Mucosa of descending colon (tissue), 3 donors: ENCODE measurements at places on chromosomes 6 and 20. TPM values are rescaled to one million over a fixed set of nuclear protein-coding genes. Genes with fewer than 3 reads are reported as not detected.

Gene SEC23B
- total RNA-seq, result 51.0 TPM

Gene CTAGE9
- total RNA-seq, result not detected

Gene GSTA2
- 0.29 TPM for total RNA-seq

- no peak for DNase-seq
Observed at GRCh38 chr6:105452924-105453756, 50.3 kb upstream of the PREP start.

DNA sequence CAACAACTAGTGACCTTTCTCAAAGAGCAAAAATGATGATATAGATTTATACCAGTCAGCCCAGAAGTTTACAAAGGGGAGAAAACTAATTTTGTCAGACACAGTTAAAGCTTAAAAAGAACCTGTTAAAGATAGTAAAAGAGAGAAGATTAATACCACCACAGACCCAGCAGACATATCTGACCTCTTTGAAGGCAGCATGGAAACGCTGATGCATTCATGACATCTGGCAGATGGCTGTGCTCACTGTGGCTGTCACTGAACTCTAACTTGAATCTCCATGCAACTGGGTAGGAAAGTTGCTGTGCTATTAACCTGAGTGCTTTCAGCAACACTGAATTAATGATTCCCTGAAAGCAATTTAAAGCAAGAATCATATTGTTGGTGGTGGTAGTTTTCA, 159.8 kb upstream of the PRDM1 start:
- no peak for DNase-seq

GRCh38 chr20:63264519-63264918, 8.1 kb upstream of the ARFGAP1 start:
- no peak for DNase-seq
